ENCODE measurements at places on chromosomes 3 and 15.

DNA sequence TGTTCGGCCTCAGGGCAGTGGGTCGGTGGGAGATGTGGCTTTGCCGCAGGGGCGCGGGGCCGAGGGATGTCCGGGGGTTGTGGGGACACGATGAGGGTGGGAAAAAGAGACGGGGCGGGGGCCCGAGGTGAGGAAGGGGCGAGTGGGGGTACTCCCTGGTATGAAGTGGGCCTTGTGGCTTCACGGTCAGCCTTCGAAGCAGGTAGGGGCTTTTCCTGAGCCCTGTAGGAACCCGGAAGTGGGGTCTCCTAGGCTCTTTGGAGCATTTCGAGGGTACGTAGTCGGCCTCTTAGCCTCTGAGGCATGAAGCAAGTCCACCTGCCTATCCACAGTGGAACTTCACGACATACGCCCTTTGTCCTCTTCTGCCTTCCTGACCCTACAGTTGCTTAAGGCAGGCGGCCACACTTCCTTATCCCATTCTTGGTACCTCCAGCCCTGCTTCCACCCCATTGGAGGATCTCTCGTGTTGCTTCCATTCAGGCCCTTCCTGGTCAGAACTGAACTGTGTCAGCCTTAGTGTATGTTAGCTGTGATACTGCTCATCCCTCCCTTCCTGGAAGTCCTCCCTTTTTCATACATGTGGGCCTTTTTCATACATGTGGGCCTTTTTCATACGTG is 389 bp downstream of the ARPC4 start:
- no peak for DNase-seq

- DNase-seq: no peak
These were observed 213.8 kb upstream of the STAC start for GRCh38 chr3:36166477-36166876.

DNA sequence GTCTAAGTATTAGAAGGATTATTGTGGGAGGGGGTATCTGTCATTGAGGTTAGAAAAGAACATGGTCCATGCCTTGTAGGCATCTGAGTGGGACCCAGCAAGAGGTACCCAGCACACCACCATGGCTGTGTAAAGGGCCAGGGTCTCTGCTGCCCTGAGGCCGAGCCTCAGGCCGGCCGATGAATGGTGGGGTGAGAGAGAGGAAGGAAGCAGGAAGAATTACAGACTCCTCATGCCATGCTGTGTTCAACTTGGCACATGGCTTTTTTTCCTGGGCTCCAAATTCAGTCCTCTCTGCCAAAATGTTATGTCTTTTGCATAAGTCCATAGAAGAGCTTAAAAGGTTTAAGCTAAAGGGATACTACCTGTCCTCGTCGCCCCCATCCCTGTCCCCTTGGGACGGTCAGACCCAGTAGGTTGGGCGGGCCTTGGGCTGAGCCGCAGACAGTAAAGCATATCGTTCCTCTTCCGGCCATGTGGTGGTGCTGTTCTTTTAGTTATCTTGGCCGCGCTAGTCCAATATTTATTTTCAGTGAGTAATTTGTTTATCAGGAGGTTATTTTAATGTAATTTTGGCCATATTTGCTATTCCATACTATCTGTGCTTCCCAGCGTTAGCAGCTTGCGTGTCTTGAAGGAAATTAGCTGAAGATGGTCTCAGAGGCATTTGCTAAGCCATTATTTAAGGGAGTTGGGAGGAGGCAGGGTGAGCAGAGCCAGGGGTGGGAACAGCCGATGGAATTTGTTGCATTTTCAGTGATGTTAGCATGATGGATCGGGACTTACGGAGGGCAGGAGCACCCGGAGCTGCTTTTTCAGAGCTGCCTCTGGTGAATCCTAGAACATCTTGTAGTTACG is 152.4 kb downstream of the AGBL1 start:
- peak; percentile 2 for DNase-seq

DNA sequence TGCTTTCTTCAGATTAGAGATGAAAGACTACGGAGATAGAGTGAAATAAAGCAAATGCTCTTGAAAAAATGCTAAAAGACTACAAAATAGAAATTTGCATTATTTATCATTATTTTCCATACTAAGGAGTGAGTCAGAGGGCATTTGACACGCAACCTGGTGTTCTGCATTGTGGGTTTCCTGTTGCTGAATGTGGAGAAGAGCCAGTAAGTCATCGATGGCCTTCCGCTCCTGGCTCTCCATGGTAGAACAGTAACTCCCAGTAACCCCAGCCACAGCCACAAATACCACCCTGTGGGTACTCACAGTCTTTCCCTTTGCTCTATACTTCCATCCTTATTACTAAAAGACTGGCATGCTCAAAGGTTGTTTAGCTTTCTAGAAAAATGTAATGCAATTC is 61.5 kb downstream of the CGGBP1 start:
- DNase-seq: peak; percentile 52

GRCh38 chr3:194995334-194995733 is 275.6 kb downstream of the XXYLT1 start:
- no peak for DNase-seq
